Cortex of kidney (tissue), 1 donor: ENCODE measurements at places on chromosomes 3 and 15.
A peak's percentile ranks its signal among the peaks of the same experiment; 100 is the strongest.

- no peak for DNase-seq
Measured at GRCh38 chr3:4981665-4982494, 2.6 kb downstream of the BHLHE40 start.

DNA sequence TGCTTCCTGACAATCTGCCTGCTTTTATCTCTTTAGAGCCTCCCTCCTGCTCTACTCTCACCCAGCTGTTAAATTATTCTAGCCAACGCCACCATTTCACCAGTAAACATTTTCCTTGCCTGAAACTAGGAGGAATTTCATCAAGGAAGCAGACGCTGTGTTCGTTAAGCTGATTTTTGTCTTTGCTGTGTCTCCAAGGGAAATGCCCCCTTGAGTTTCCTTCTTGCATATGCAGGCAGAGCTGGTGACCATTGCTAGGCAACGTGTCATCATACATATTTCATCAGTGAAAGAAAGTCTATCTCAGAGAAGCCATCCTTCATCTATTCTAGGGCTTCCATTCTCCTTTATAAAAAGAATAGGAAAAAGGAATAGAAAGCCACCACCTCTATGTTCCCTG, 87.0 kb upstream of the ST8SIA2 start:
- no peak for DNase-seq

GRCh38 chr3:154120961-154121700, at the start of gene ARHGEF26:
ARHGEF26 (plus strand) TSS chr3:154121390; CDS start chr3:154121993, 603 bp downstream.
- peak; percentile 14 for DNase-seq

DNA sequence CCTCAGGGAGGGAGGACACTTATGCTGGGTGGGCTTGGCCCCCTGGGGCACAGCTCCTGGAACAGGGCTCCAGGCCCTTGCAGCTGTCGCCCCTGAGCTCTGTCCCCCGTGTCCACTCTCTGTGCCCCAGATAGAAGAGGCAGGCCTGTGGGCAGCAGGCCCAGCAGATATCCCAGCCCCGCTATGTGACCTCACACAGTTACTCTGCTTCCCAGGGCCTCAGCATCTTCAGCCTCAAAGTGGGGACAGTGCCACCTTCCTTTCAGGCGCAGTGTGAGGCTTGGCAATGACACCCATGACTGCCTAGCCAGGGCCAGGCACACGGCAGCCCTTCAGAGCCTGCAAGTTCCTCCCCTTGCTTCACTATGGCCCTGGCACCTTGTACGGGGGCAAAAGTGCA, 98.4 kb downstream of the IQSEC1 start:
- no peak for DNase-seq

DNA sequence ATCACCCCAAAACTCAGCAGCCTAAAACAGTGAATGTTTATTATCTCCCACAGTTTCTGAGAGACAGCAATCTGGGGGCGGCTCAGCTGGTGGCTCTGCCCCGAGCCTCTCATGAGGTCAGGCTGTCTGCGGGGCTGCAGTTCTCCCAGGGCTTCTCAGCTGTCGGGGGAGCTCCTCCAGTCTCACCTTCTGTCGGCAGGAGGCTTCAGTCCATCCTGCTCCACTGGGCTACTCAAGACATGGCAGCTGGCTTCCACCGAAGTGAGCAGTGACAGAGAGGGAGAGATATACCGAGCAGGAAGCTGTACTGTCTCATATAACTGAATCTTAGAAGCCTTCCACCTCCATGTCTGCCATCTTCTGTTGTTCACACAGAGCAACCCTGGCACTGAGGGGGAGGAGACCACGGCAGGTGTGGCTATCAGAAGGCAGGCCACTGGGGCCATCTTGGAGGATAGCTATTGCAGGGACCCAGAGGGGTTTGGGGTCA, 72.8 kb upstream of the ITGA11 start:
- no peak for DNase-seq

DNA sequence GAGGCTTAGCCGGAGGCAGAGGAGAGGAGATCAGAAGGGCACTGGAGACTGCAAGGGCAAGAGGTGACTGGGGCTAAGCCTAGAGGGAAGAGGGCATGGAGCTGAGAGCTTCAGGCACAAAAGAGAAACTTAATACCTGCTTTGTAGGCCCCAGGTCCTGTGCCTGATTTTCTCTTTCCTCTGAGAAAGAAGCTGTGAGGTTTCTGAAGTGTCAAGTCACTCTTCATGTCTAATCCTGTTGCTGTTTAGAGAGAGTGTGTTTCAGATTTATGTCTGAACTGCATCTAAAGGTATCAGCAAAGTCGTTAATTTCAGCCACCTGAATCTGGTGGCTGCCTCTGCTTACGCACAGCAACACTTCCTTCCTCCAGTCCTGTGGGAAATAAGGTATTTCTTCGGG, 106.9 kb upstream of the RNU6-1 start:
- DNase-seq, result no peak

DNA sequence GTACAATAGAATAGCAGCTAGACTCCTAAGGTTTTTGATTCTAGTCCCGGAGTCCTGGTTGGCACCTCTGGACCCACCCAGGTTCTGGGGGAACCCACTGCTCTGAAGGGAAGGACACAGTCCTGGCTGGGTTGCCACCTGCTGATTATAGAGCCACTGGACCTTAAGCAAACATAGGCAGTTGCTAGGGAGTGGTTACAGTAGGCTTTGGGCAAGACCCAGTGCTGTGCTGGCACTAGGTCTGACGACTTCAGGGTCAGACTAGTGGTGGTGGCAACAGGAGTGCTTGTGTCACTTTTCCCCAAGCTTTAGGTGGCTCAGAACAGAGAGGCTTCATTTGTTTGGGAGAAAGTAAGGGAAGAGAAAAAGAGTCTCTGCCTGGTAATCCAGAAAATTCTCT, 109.8 kb upstream of the C3orf80 start:
- DNase-seq, result no peak

DNA sequence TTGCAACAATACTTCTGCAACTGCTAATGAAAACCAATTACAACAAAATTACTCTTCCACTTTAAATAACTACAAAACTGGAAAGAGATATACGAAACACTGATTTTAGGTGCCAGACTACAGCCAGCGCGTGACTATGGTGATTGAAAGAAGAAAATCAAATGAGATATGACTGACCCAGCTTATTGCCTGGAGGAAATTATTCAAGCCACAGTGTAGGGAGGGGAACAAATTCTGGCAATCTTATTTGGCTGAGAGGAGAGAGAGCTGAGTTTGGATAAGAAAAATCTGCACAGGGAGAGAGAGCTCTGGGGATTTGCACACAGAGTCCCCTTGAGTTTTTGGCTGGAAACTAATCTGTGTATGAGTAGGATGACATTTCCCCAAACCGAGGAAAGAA, 470.3 kb upstream of the FRG2C start:
- no peak for DNase-seq

- no peak for DNase-seq
Measured at GRCh38 chr15:41523097-41523496, 9.5 kb upstream of the LTK start.
